Fibroblast of skin of back (primary cell): ENCODE measurements at places on chromosomes 1 and 21.

- DNase-seq, result no peak
These were observed 51.5 kb upstream of the CNIH3 start for GRCh38 chr1:224564454-224565084.

- peak; percentile 86 for DNase-seq
These were observed 12.7 kb downstream of the GPR3 start for GRCh38 chr1:27405074-27405473.

DNA sequence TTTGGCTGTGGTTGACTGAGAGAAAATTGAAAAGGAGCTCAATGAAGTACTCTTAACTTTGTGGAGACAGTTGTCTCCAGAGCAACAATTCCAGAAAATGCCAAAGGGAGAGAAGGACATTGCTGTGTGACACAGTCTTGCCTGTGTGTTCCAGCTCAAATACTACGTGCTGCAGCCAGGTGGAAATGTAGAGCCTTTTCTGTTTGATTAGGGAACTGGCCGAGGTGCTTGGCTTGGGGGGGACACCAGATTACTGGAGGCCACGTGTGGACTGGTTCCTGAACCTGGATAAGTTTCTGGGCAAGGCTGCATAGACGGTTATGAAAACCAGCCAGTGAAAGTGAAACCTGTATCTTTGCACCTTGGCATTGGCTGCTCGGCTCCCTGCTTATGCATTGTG is 217.9 kb downstream of the CTH start:
- no peak for DNase-seq

DNA sequence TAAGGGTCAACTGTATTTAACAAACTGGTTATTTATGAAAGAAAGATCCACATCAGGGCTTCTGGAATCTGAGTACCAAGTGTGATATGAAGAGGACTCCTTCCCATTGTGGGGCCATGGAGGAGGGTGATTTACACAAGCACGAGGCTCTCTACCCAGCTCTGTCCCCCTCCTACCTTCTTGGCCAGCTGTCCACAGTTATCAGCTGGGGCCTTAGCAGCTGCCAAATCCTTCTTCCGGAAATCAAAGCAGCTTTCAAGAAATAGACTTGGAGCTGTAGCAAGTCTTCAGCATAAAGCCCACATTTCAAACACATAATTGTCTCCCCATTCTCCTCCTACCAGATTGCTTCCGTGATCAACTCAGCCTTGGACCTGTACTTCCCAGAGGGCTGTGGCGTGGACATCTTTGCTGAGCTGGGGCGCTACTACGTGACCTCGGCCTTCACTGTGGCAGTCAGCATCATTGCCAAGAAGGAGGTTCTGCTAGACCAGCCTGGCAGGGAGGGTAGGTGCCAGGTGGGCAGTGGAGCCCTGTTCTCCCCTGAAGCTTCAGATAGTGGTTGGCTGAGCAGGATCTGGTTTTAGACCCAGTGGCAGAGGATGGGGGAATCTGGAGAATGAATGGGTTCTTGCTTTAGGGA is 15.5 kb downstream of the AZIN2 start:
- DNase-seq, result no peak
